Gastroesophageal sphincter (tissue), 4 donors: ENCODE measurements at places on chromosomes 1 and 21. TPM values are rescaled to one million over a fixed set of nuclear protein-coding genes. Genes with fewer than 3 reads are reported as not detected.
A peak's percentile ranks its signal among the peaks of the same experiment; 100 is the strongest.

DNA sequence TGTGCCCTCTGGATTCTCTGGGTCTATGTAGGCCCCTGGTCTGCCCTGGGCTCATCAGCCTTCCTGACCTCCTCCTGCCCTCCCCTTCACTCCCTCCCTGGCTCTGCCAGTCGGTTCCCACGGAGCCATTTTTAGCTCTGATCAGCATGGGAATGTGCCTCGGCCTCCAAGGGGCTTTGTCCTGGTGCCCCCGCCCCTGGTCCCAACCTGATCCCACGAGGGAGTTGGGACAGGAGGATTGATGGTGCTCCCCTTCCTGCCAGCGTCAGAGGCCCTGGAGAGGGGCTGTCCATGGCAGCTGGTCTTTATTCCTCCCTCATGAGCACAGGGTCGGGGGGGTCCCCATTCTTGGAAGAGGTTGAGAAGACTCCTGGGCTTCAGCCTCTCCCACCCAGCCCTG lies 24.9 kb downstream of the ETNK2 start:
- ATAC-seq: no peak

- no peak for ATAC-seq
Observed at GRCh38 chr1:119811985-119812557, 811 bp upstream of the REG4 start.

The FCAMR gene
- 0.39 TPM for total RNA-seq

- ATAC-seq: no peak
Observed at GRCh38 chr1:57192222-57192621, 226.4 kb upstream of the C8B start.

GRCh38 chr1:179825798-179826460 lies 51.7 kb downstream of the TOR1AIP2 start:
- ATAC-seq: no peak

GRCh38 chr1:111878649-111879048 lies 110.8 kb downstream of the KCND3 start:
- ATAC-seq: no peak

The GBP5 gene
- total RNA-seq: 3.0 TPM

The ANGPTL3 gene
- total RNA-seq: not detected

GRCh38 chr1:12769976-12770505 lies 3.5 kb upstream of the PRAMEF12 start:
- ATAC-seq: no peak

The FAM177B gene
- total RNA-seq: not detected

The OR10Z1 gene
- total RNA-seq: not detected

GRCh38 chr1:178052650-178053461 lies 41.0 kb upstream of the RASAL2 start:
- no peak for ATAC-seq

GRCh38 chr1:212460376-212460775 lies 27.7 kb downstream of the NENF start:
- ATAC-seq: no peak

The ZSWIM5 gene
- total RNA-seq: 8.1 TPM

DNA sequence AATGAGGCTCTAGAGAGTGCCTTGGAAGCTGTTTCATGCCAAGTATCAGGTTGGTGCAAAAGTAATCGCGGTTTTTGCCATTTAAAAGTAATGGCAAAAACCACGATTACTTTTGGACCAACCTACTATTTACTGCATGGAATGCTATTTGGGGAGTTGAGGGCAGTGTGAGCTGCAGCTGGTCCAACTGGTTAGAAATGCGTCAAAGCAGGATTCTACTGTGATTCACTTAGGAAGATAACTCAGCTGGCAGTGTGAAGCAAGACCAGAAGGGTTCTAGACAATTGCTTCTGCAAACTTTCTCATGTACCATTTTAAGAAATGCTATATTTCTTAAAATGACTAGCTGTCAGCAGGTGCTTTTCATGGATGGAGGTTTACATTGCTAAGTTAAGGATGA lies 21.2 kb upstream of the PLA2G2C start:
- no peak for ATAC-seq

The B4GALT3 gene
- 16.8 TPM for total RNA-seq

The ICOSLG gene
- 1.9 TPM for total RNA-seq

The LENEP gene
- not detected for total RNA-seq

GRCh38 chr1:71088645-71089287 lies 7.9 kb upstream of the ZRANB2 start:
- ATAC-seq: no peak

The BMP8B gene
- total RNA-seq: 2.0 TPM

DNA sequence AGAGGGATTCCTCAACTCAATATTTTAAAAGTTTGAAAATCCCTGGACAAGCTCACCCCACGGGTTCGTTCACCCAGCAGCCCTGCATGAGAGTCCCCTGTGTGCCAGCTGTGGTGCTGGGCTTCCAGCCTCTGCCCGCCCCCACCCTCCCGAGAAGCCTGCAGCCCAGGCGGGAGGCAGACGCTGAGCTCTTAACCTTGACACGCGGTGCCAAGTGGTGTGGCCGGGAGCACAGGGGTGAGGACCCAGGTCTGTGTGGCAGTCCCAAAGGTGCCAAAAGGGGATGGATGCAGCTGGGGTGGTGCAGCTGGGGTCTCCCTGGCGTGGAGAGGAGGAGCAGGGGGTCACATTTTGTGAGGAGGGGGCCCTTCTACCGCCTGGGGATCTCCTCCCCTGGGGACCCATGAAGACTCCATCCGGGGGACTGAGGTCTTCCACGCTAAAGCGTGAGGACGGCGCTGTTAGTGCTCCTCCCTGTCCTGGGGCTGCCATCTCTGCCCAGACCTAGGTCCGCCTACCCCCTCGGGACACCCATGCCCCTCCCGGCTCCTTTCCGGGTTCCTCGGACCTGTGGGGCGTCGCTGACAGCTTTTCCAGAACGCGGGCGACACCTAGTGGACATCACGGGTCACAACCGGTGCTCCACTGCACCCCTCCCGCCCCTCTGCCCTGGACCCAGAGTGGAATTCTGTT lies 12.9 kb downstream of the PLA2G2F start:
- ATAC-seq: peak; percentile 90

DNA sequence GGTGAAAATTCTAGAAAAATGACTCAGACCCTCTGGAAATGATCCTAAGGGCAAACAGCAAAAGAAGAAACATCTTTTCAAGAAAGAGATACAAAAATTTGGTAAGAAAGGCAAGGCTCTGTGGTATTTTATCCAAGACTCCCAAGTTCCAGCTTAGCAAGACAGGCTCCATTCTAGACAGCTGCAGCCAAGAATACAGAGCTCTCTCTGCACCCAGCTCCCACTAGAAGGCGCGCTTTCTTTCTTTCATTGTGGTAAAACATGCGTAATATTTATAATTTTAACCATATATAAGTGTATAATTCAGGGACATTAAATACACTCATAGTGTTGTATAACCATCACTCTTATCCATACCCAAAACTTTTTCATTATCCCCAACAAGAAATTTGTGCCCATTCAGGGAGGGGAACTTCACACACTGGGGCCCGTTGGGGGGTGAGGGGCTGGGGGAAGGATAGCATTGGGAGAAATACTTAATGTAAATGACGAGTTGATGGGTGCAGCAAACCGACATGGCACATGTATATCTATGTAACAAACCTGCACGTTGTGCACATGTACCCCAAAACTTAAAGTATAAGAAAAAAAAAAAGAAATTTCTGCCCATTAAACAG lies 2.2 kb upstream of the HFM1 start:
- ATAC-seq: no peak

- ATAC-seq: no peak
Observed at GRCh38 chr1:156670359-156670758, 6.8 kb downstream of the NES start.

The B3GALT5 gene
- total RNA-seq: 1.1 TPM

The TRIM67 gene
- 0.04 TPM for total RNA-seq

The TRAF3IP3 gene
- 5.7 TPM for total RNA-seq

DNA sequence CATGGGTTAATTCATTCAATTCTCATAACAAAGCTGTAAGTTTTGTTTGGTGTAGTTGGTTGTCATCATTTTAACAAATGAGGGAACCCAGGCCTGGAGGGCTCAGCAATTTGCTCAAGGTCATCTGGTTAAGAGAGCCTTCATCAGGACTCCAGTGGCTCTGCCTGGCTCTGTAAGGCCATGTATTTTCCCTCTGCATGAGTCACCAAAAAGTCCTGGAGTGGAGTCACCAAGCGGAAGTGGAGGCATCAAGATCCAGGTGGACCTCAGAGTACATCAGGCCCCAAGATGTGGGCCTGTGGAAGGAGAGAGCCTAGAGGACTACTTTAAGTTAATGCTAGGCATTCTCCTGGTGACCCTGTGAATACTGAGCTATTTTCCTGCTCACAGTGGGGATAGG lies 30.0 kb upstream of the RBM15 start:
- no peak for ATAC-seq
